ENCODE measurements at places on chromosomes 2 and 18.

DNA sequence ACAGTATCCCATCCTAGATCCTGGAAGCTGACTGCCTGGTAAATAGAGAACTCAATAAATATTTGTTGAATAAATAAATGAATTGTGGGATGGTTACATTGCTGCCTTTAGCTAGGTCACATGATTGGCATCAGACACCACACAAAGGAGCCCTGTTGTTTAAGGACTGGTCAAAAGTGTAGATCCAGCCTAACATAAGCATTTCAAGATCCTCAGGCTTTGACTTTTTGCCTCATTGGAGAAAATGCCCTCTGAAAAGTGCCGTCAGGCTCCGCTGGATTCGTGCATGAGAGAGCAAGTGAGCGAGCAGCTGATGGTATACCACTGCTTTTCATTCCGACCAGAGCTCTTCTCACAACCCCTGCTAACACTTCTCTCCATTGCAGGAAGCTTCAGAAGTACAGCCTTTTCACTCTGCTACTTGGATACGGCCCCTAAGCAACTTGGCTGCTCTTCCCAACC lies 1.3 kb upstream of the ZNF24 start:
- DNase-seq: no peak

DNA sequence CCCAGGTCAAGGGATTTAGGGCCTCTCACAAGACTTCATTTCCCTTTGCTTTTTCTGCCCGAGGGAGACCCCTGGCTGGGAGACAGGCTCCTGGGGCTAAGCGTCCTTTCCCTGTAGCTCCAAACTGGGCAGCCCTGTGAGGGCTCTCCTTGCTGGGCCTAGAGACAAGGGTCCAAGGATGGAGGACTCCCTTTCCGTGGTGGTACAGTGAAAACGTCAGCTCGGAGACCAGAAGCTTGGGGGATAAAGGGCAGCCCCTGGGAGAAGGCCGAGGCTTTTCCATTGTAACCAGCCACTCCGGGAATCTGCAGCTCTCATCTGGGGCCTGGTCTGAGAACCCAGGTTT lies 2.3 kb downstream of the SIX2 start:
- no peak for DNase-seq

DNA sequence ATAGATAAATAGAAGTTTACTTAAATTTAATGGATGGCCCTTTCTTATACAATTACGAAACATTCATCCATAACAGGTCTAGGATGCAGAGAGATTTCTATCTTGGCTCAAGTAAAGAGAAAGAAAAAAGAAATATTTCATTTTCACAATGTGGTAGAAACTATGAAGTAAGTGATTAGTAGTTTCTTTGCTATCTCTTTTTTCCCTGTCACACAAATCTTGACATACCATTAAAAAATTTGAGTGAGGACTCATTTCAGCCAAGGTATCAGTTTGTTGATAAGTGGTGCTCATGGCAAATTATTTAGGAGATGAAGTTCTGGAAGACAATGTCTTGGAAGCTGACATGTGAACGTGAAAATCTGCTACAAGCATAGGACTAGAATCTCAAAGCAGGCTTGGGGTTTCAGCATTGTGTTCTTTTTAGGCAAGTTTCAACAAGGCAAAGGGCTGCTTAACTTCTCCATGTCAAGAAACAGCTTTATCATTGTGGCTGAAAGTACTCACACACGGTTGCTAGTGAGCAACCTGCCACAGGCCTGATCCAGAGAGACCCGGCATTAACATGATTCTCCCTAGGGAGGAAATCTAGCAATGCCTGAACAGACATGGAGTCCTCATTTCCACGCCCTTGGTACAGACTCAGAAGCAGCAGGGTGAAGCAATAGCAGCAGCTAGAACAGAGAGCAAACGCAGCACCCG lies 414.6 kb downstream of the DLGAP1 start:
- no peak for DNase-seq

DNA sequence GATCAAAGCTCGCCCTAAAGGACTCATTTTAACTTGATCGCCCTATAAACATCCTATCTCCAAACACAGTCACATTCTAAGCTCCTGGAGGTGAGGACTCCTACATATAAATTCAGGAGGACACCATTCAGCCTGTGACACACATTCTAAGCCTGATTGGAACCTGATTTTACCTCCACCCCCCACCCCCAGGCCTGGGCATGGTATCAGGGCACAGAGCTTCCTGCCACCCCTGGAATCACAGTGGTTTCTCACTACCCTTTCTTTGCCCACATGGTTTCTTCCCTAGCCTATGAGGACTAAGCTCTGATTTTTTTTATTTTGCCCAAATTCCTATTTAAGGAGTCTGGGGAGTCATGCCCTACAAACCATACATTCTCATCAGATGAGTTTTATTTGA lies 428.1 kb upstream of the ID2 start:
- no peak for DNase-seq

DNA sequence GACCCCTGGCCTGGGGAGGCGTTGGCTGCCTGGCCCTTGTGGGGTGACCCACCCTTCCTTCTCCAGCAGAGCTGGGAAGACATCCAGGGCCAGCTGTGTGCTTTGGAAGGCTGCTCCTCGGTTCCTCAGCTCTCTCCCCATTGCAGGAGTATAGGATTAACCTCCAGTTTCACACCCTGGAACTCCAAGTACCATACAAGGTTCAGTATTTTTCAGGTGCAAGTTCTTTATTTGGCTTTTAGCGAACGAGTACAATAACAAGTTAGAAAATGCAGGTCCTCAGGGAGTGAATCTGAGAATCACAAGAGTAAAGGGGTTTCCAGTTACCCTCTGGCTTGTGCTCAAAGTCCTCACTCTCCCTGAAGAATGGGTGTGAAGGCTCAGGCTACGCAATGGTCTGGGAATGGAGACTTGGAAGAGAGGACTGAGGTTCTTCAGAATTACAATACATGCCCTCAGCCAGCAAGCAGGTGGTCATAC lies 101.2 kb downstream of the APOB start:
- no peak for DNase-seq

DNA sequence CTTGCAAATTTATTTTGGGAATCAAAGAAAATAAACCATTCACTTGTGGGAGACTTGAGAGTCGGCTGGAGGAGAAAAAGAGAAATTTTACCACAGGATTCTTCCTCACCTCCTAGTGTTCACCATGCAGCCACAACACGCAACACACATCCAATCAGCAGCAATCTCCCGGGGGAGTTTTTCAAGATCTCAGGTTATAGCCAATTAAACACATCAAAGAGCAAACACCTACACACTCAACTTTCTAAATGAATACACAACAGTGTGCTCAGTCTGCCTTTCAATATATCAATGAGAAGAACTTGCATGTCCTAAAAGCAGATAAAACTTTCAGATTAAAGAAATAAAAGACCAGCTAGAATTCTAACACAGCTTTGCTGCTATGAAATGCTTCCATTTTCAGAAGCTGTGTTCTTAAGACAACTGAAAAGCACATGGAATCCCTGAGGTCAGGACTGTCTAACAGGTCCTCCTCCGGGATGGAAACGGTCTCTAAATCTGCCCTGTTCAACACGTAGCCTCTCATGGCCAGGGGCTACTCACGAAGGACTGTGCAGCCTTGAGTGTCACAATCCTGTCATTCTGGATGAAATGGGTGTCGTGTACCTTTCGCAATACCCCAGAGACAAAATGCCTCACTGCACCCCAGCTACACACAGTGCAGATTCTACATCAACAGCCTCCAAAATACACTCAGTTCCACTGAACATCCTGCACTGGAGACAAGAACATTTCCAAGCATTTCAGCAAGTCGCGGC lies 84.2 kb downstream of the ZNF516 start:
- DNase-seq: no peak

DNA sequence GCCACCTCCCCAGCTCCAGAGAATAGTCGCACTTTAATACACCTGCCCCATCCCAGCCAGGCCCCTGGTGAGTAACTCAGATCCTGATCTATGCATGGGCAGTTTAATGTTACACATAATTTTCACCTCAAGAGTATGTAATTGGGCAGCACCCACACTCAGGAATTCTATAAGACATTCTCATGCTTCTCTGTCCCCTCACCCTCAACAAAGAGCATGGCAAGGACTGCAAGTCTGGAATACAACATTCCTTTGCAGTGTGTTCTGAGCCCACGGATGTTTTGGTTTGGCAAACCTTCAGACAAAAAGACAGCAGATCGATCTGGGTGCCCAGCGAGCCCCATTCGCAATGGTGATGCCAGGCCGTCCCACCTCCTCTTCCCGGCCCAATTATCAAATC lies 4.9 kb upstream of the SLC14A1 start:
- DNase-seq: no peak

DNA sequence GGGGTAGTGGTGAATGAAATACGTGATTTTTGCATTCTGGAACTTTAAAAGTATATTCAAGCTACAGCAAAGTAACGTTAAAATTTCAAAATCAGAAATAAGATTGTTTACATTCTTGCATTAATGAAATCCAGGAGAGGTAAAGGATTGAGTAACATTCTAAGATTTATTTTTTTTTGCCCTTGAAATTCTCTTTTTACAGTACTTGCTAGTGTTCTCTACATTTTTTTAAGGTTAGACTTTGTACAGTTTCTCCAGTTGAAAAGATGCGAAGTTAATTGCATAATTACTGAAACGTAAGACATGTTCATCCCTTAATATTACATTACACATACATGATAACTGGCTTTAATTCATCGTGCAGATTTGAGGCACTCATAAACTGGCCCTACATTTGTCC lies 74.5 kb downstream of the ACTR3 start:
- no peak for DNase-seq

DNA sequence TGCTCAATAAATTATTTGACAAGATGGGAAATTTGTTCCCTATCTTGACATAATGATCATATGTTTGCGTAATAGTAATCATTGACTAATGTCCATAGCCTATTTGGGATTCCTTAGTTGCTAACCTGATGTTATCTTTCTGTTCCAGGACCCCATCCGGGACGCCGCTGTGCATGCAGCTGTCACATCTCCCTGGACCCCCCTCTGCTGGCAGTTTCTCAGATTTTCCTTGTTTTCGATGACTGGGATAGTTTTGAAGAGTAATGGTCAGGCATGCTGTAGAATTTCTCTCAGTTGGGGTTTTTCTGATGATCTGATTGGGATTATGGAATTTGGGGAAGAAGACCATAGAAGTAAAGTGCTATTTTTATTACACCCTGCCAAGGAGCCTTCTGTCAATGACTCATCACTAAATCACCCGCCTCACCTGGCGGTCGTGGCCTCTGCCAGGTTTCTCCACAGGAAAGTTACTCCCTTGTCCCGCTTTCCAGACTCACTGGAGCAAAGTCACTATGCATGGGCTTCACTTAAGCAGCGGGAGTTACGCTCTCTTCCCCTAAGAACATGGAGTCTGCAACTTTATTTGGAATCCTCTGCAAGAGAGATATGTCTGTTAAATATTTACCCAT lies 19.9 kb upstream of the TMEM18 start:
- DNase-seq: no peak

DNA sequence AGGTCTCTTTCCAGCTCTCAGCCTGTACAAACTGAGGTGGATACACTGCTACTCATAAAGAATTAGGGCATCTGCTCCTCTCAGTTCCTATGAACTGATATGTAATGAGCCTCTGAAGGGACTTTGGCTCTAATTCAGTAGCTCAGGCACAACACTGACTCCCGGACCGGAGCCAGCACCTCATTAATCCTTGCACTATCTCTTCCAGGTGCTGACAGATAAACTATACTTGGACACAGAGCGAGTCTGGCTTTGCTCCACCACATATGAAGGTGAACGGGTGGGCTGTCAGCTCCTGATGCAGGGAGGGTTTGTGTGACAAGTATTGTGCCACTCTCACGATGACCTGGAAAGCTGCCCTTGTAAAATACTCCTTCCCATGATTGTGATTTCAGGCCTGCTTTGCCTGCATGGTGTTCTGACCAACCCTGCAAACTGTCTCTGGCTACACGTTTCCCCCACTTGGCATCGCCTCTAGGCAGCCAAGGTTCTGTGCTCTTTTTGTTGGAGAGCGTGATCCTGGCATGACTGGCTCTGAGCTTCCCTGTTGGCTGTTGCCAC lies 111.6 kb upstream of the LMAN1 start:
- no peak for DNase-seq

- DNase-seq: no peak
These were observed 642.4 kb upstream of the RAB6C start for GRCh38 chr2:129337076-129337475.

- DNase-seq: no peak
These were observed 82.2 kb upstream of the SETBP1 start for GRCh38 chr18:44598514-44598913.

DNA sequence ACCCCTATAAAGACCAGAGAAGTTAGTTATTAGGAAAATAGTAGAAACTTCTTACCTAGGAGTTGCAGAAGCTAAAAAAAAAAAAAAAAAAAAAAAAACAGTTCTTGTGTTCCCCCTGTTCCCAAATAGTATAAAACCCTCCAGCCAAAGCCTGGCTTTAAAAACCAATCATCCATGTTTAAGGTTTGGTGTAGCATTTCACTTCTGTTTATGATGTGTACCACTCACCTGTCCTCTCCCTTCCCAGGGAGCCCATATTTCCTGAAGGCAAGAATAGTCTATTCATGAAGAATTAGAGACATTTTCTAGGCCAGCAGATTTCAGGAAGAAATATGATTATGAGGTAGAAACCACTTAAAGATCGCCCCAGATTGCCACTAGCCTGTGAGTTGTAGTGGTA lies 273.6 kb downstream of the SETBP1 start:
- no peak for DNase-seq
